Posterior vena cava (tissue), 2 donors: ENCODE measurements at places on chromosomes 16 and 17.

- DNase-seq: no peak
Measured at GRCh38 chr17:78763561-78763960, 18.5 kb downstream of the CYTH1 start.

GRCh38 chr16:49620158-49620868 lies 235.6 kb downstream of the ZNF423 start:
- DNase-seq: peak; percentile 94

- no peak for DNase-seq
Measured at GRCh38 chr16:77922228-77922754, 100.1 kb upstream of the CLEC3A start.

GRCh38 chr17:14228903-14229302 lies 7.8 kb downstream of the CDRT15 start:
- no peak for DNase-seq

DNA sequence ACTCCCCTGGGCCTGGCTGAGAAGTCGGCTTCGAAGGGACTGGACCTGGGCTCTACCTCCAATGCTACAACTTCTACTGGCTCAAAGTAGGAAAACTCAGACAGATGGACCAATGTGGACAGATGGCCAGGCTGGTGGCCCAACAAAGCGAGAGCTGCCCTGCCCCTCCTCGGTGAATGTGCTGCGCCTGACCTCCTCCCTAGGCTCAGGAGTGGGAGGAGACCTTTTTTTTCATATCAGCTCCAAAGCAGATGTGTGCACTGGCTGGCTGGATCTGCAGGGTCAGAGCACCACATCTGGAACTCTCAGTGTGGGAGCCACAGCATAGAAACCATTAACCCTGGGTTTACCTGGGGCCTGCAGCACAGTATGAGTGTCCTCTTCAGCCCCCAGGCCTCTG lies 20.8 kb downstream of the ATP6V0D1 start:
- DNase-seq: no peak

- no peak for DNase-seq
Measured at GRCh38 chr17:79104898-79105600, 30.4 kb downstream of the ENGASE start.

DNA sequence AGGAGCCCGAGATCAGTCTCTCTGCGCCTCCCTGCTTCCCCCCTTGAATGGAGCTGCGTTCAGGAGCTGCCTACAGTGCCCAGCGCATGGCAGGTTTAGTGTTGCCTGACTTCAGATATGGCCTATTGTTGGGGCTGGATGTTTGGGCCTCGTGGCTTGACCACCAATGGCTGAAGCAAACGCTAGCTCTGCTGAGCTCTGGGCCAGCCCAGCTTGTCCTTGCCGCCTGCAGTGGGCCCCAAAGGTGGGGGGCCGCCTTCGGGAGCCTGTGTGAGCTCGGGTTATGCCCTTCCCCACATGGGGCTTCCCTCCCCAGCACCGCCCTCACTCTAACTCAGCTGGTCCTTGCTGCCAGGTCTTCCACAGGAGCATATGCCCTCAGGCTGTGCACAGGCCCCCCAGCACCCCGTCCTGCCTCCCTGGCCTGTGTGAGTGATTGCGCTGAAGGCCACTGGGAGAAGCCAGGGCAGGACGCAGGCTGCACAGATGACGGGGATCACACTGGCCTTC lies 2.0 kb upstream of the METTL26 start:
- DNase-seq: no peak

DNA sequence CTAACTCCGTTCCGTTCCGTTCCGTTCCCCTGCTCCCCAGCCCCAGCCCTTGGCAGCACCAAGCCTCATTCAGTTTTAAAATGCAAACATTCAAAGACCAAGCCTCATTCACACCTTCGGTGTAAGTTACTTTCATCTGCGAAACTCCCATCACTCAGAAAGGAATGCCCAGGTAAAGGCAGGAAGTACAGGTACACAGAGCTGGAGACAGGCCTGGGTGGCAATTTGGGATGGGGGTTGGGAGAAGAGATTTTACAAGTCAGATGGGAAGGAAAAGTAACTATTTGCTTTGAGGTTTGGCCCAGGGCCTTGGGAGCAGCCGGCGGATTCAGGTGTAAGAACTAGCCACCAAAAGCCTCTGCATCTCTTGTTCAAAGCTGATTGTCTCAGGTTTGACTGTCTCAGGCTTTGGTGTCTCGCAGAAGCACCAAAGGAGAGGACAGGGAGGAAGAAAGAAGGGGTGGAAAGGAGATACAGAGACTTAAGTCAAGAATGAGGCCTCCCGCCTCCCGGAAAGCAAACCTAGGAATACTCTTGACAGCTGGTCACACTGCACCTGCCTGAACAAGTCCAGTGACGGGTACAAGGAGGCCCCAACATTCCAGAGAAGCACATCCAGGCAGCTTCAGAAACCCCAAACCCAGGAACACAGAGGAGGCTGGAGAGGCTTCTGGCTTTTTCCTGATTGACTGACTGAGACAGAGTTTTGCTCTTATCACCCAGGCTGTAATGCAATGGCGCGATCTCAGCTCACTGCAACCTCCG lies 54.7 kb downstream of the NXN start:
- DNase-seq: no peak

DNA sequence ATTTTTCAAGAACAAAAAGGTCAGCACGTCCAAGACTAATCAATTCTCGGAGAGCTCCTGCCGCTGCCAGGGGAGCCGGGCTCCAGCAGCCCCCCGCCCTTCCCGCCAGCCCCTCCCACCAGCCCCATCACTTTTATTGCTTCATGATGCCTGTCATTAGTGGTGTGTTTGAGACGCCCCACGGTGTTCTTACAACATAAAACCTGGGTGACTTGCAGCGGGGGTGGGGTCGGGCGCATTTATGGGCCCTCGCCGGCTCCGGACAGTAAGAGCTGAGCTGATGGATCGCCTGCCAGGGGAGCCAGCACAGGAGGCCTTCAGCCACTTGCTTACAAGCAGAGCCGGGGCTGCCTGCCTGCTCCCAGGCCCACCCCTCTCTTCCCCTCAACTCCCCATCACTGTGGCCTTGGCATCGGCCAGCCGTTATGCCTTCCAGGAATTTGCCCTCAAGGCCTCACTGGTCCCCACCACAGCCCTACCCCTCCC lies 82.9 kb upstream of the CBX4 start:
- no peak for DNase-seq

DNA sequence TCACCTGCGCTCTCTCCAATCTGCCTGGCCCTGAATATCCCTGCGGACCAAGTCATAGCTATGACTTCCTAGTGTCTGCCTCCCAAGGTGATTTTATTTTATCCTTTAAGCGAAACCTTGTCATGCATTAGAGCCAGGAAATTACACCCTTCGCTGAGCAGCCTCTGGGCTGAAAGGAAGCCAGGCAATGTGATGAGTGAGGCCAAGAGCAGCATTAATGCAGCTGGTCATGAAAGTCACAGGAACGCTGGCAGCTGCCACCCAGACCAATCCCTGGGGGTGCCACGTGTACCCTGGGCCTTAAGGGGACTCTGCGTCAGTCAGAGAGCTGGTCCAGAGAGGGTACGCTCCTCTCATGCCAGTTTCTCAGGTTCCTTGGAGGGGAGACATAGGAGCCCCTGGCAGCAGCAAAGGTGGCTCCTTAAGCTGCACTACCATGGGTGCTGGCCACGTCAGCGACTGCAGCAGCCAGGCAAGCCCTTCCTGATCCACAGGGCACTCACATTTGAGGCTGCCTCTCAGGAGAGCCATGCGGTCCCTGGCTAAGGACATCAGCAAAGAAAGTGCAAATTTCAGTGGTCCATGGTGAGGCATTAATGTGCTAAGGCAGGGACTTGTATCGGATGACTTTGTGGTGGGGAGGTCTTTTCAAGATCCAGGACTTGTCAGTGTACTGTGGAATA lies 42.7 kb upstream of the WSCD1 start:
- no peak for DNase-seq

DNA sequence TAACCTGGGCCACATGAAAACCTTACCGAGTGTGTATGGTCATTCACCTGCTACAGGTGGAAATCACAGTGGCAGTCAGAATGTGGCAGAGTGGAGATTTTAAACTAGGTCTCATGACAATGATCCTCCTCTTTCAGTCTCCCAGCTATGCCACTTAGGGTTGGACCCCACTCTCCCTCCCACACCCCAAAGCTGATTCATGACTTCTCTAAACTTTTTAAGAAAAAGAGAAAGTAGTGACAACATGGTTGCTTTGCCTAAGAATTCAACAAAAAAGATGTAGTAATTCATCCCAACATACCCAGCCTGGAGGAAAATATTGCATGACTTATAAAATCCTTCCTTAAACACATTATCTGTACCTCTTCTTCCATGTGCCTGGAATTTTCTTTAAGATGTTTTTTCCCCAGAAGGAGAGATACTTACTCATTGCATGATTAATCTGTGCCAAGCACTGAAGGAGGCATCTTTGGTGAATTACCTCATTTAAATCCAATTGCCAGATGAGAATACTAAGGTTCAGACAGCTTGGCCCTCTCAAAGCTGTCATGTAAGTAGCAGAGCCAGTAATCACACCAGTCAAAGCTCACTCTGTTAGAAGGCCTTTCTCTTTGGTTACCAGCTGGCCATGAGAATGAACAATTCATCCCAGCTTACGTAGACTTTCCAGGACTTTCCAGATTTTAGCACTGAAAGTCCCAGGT lies 119.9 kb downstream of the COPRS start:
- no peak for DNase-seq

- DNase-seq: no peak
Measured at GRCh38 chr17:7403043-7403726, 712 bp downstream of the TMEM256 start.

DNA sequence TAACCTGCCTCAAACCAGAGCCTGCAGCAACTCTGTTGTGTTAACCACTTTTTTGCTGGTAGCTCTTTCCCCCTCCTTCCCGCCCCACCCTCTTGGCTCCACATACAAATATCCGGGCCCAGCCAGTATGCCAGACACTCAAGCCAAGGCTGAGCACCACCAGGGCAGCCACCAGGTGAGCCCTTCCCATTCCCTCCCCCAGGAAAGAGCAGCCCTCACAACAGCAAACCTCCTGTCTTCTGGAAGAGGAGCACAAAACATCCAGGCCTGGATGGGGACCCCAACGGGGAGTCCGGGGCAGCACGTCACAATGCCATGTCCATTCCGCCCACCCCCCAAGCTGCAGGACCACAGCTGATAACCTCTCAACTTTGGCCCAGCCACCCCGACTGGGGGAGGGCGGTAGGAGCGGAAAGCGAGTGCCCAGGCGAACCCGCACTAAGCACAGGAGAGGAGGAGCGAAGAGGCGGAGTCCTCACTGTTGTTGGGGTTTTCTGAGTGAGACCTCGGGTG lies 757 bp downstream of the ORMDL3 start:
- peak; percentile 85 for DNase-seq

DNA sequence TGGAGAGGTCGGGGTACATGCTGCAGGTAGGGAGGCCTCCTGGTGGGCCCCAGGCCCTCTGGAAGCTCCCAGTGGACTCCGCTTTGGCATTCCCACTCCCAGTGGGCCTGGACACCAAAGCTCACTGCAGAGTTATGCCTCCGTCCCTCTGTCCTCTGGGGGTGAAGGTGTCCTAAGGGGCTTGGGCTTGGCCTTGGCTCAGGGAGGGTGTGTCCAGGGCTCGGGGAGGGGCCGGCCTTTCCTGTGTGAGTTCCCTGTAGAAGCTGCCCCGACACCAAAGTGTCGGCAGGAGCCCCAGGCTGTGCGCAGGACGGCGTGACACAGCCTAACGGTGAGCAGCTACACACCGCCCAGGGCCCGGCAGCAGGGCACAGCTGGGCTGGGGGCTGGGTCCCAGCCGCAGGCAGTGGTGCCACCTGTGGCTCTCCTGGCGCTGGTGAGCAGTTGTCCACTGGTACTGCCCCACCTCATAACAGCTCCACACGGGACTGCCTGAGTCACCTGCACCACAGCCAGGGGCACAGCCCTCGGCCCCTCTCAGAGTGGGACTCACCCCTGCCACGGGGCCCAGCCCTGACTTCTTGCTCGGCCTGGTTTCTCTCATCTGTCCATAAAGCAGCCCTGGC lies 6.1 kb downstream of the TEPSIN start:
- DNase-seq: no peak

- DNase-seq: no peak
Measured at GRCh38 chr16:1037394-1038257, 34.9 kb upstream of the SSTR5 start.

DNA sequence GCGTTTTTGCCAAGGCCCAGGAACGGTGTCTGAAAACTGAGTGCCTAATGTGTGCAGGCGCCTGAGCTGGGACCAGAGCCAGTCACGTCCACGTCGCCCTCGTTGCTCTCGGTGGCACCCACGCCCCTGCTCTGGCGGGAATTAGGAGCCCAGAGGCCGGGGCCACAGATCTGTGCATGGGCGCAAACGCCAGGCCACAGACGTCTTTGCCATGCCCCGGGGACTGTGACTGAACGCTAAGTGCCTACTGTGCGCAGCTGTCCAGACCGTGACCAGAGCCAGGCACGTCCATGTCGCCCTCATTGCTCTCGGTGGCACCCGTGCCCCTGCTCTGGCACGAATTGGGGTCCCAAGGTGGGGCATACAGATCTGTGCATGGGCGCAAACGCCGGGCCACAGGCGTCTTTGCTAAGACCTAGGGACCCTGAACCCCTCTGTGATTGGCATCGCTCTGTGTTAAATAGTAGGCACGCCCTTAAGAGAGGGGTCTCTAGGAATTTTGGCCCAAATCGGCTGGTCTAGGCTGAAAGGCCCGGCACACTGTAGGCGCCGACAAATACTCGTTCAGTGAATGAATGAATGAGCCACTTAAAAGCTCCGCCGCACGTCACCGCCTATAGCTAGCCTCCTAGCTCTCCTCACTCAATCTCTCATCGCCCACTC lies 827 bp upstream of the UBALD1 start:
- no peak for DNase-seq

DNA sequence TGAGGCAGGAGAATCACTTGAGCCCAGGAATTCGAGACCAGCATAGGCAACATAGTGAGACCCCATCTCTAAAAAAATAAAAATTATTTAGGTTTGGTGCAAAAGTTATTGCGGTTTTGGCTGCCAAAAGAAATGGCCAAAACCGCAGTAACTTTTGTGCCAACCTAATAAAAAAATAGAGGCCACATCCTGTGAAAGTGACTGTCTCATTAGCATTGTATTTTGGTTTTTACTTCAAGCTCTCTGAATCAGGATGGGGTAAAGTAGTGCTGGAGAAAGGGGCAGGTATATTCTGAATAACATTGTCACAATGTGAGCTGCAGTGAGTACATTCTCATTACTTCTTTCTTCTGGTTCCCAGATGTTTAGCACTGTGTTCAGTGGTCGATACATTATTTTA lies 36.0 kb downstream of the ATP6V0A1 start:
- no peak for DNase-seq

DNA sequence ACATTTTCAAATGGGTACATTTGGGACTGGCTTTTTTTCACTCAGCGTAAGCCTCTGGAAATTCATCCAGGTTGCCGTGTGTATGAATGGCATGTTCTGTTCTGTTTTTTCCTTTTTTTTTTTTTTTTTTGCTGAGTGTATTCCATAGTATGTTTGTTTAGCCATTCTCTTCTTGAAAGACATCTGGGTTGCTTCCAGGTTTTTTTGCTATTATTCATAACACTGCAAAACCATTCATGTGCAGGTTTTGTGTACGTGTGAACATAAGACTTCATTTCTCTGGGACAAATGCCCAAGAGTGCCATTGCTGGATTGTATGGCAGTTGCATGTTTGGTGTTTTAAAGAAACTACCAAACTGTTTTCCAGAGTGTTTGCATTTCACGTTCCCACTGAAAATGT lies 335.9 kb upstream of the TNRC6C start:
- DNase-seq: no peak
